ENCODE measurements at places on chromosomes 5 and 9.

GRCh38 chr5:425714-426113, 17.3 kb upstream of the EXOC3 start:
- peak; percentile 20 for DNase-seq

DNA sequence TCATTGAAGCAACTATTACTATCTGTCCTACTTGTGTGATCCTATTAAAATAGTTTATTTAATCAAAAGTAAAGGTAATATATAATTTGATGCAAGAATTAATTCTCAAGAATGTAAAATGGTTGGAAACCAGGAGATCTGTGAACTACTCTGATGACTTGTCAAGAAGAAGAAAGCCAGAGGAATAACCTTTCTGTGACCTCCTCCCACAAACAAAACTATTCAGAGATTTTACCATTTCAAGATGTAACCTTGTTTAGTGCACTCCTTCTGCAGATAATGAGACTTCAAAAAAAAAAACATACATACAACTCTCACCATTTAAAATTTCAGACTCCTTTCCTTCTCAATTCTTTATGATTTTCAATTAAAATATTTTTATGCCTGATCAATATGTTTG, 79.5 kb downstream of the RFX3 start:
- DNase-seq: no peak

- DNase-seq: no peak
These were observed 117.1 kb downstream of the MED10 start for GRCh38 chr5:6261256-6261655.

DNA sequence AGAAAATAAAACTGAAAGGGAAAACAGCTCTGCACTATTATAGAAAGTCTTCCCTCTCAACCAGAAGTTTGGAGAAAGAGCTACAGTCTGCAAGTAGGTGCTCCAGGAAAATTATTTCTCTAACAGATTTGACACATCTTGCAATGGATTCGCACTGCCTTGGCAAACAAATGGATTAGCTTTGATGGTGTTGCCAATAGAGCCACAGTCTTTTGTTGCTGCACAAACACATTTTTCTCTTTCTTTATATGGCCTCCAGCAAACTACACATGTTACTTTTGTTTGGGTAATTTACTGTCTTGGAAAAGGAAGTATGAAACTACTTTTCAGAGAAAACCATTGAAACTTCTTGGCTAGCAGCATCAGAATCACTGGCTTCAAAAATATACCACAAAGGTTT, 523.1 kb downstream of the EFNA5 start:
- peak; percentile 85 for DNase-seq

DNA sequence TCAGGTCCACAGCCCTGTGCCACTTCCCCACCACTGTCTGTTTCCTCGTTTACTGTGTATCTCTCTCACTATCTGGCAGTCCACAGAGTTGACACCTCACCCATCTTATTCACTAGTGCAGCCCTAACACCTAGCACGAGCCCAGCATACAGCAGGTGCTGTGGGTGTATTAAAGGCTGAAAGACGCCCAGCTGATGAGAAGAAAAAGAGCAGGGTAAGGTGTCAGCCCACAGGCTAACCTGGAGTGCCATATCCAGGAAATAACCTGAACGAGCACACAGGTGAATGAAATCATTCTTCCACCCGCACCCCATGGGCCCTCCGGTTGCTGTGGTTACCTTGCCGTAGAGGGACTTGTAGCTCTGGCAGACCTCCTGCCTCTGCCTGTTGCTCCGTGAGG, 18.6 kb downstream of the ANXA6 start:
- DNase-seq: peak; percentile 11

- peak; percentile 27 for DNase-seq
These were observed 97.0 kb downstream of the MEF2C start for GRCh38 chr5:88785746-88786565.

DNA sequence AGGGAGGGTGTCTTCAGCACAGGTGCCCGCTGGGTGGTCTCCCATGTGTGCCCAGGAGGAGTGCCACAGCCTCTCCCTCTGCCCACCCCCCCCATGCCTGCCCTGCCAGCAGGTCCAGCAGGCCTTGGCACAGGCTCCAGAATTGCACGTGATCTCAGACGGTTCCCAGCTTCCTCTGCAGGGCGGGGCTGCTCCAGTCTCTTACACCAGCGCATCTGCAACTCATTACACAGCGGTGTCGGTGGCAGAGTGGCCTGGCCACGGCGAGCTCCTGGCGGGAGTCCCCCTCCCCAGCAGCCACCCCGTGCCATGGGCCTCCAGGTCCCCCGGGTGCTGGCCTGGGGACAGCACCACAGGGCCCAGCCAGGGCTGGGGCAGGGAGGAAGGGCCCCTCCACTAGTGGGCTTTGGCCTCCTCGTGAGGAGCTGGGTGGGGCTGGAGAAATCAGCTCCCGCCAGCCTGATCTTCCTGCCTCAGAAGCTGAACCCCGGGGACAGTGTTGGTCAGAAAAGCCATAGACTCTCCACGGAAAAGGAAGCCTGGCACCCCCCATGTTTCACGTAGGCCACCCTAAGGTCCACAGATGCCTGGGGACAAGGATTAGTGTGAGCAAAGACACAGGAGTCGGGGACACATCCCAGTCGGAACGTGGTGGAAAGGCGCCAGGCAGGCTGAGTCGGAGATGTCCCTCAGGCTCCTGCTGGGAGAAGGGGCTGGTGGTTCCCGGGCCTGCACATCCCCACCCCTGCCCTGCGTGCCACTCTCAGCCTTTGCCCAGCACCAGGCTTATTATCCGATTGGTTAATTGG, 40.2 kb downstream of the RXRA start:
- DNase-seq: peak; percentile 97

DNA sequence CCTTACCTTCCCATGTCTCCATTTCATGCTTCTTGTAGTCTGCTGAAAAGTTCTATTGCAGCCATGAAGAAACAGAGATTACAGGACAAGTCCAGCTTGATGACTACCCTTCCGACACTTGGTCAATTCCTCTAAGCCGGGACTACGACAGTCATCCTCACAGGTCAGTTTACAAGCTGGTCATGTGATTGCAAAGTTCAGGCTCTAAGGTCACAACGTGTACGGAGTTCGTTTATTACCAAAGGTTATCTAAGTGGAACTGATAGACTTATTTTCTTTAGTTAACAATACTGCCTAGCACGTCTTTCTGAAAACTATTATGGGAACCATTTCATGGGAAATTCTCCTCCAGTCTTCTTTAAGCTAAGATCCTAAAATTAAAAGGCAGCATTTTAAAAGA, 88.5 kb upstream of the NR5A1 start:
- no peak for DNase-seq

- no peak for DNase-seq
These were observed 15.8 kb upstream of the ABO start for GRCh38 chr9:133290751-133291302.

- no peak for DNase-seq
These were observed 220.5 kb downstream of the SH3GL2 start for GRCh38 chr9:17799369-17799768.

GRCh38 chr5:10581424-10581748, 17.5 kb downstream of the ANKRD33B start:
- DNase-seq: no peak

GRCh38 chr5:16160706-16161105, 18.9 kb downstream of the MARCHF11 start:
- peak; percentile 85 for DNase-seq

GRCh38 chr9:84224246-84224645, 116.3 kb downstream of the SLC28A3 start:
- no peak for DNase-seq

DNA sequence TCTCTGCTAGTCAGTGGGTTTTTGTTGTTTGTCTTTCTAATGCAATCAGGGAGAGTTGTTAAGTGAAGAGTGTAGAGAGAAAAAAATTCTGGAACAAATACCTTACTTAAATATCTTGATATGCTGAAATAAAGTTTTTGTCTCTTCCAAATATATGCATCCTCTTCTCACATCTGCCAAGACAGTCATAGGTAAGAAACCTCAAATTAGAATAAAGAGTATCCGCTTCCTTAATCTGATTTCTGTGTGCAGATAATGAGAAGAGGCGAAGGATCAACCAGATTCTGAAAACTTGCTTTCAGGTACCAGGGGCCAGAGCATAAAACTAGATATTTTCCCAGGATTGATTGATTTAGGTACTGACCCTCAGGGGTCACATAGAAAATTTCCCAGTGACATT, 11.3 kb upstream of the IL6ST start:
- no peak for DNase-seq

DNA sequence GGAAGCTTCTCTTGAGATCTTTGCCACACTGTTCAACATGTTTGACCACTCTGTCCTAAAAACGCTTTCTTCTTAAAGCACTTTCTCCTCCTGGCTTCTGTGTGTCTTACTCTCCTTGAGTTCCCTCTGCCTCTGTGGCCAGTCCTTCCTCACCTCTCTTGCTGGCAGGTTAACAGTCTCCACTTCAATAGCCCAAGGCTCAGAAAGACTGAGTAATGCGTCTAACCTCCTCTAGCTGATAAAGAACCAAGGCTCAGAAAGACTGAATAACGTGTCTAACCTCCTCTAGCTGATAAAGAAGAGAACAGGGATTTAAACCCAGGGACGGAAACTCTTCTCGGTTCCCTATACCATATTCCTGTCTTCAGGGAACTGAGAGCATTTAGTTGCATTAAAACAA, 205.2 kb downstream of the AOPEP start:
- DNase-seq: no peak

DNA sequence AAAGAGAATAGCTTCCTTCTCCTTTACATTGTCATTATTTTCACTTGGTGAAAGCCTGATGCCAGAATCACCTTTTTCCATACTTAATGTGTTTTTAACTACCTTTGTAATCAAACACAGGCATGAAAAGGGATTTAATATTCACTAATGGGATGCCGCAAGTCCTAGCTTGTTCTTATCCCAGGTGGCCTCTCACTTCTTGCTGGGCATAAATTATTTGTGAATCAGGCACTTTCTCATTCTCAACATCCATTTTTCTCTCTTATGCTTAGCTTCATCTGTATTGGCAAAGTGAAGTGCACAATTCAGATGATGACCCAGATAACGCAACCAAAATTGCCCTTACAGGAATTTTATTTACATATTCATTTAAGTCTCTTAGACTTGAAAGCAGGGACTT, 10.9 kb downstream of the ACTL7B start:
- peak; percentile 99 for DNase-seq

DNA sequence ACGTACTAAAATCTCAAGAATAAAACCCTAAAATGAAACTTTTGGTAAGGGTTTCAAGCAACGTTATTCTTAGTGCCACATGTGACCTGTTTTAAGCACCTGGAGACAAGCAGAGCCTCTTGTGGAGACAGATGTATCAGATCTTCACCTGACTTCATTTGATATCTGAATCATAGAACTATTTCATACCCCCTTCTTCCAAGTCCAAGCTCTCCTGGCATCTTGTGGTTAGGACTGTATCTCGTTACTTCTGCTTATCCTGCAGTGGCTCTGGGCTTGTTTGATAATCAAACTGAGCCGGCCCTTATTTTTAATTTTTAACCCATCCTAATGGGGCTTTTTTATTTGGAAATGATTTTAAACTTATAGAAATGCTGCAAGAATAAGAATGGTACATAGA, 11.1 kb upstream of the FSD1L start:
- no peak for DNase-seq

DNA sequence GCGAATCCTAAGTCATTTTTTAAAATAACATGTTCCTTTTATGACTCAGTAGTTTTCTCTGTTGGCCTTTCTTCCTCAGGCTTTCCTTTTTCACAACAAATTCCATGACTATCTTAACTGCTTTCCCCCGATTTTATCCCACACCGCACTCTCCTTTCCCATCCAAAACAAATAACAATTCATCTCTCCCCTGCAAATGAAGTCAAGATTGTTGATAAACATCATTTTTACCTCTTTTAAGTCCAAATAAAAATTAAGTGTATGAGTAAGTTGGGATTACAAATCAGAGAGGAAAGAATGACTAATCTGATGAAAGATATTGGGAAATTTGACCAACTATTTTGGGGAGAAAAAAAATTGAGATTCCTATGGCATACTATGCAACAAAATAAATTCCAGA, 47.3 kb downstream of the SEC61B start:
- no peak for DNase-seq

GRCh38 chr5:149621415-149622098, 40.3 kb downstream of the ARHGEF37 start:
- DNase-seq: no peak

DNA sequence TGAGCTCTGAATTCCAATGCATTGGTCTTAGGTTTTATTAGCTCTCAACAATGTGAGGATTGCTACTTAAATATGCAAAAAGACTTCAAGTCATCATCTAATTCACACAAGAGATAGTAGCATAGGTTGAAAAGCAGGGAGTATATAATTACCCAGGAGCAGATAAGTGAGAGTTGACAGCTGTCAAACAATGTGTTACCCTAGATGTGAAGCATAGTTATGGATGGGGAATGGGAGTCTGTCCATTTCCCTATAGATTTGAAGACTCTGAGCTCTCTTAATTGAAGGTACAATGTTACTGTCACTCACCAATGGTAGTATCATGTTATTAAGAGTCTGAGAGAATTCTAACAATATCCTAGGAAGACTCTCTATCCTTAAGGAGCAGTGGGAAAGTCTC, 160.7 kb downstream of the KCTD16 start:
- DNase-seq: no peak

- no peak for DNase-seq
These were observed 87.5 kb downstream of the OLFM1 start for GRCh38 chr9:135174981-135175380.

DNA sequence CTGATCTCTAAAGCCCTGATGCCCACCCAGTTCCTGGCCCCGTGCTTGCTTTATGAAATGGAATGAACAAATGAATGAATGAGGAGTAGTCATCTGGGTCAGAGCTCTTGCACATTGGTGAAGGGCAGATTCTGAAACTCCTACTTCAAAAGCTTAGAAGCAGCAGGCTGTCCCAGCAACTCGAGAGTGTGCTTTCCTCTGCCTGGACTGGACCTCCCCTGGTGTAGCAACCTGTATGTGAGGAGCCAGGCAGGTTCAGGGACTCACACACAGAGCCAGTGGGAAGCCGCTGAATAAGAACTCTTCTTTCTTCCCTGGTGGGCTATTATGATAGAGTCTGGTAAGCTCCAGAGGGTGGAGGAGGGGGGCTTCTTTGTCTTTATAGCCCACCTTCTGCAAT, 396.4 kb downstream of the CDK5RAP2 start:
- DNase-seq: peak; percentile 85

GRCh38 chr5:131186561-131187256, 16.0 kb downstream of the LYRM7 start:
- peak; percentile 71 for DNase-seq

DNA sequence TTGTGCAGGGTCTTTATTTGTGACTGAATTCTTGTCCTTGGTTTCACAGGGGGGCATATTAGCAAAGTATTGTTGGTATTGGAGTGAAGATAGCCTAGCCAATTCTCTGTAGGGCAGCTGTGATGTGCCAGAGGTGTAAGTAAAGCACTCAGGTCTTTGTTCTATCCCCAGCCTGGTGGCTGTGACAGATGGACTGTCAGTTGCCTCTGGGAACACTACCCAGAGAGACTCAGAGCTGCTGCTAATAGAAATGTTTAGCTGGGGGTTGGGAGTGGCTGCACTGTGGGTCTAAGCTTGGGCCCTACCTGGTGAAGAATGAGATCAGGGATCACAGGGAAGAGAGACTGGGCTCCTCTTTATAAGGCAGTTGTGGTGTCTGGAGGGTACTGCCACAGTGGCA, 1006.5 kb upstream of the TYRP1 start:
- peak; percentile 78 for DNase-seq

GRCh38 chr5:173762930-173763329, 125.2 kb upstream of the CPEB4 start:
- DNase-seq: no peak

Data from NCI-H69 (cell line).